ENCODE measurements at places on chromosomes 4 and X.

DNA sequence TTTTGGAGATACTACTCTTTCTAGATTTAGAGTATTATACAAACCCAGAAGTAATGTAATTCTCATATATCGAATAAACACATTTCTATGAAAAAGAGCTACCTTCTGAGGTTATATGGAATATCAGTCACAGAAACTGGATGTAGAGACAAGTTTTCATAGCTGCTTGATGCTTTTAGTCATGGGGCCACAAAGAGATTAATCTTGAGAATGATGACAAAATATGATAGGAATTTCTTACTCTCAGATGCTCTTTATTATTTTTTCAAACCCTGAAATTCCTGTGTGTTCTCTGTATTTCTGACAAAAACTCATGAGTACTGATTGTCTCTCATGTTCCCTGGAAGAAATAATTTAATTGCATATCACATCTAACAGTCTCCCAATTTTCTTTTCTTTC, 662.5 kb downstream of the RAPGEF2 start:
- H3K36me3 ChIP-seq: no peaks in the 10 kb centered on the region
- no peaks in the 10 kb centered on the region for H3K4me1 ChIP-seq
- no peak for DNase-seq

GRCh38 chrX:86148594-86148993, 343 bp downstream of the DACH2 start:
- peaks cover 6% of the 10 kb centered on the region for H3K4me1 ChIP-seq
- H3K27me3 ChIP-seq: peaks cover 6% of the 10 kb centered on the region
- peak overlapping the region; percentile 17 for H3K4me3 ChIP-seq
- no peak for DNase-seq

DNA sequence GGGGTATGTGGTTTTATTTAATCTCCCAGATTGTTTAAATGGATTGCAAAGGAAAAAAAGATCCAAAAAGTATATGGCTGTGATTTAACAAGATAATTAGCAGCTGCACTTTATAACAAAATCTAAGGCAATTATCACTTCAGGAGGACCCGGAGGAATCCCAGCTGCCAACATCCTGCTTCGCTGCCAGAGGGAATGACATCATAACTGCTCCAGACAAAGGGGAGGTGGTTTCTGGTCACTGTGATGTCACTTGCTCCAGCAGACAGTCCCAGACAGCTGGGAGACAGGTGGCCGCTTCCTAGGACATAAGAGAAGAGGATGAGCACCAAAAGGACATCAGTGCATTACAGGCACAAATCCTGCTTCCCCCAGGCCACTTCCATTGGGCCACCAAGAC, 371.0 kb downstream of the BCOR start:
- no peak overlapping the region for H3K4me3 ChIP-seq
- H3K36me3 ChIP-seq: no peaks in the 10 kb centered on the region
- H3K27me3 ChIP-seq: no peaks in the 10 kb centered on the region
- peaks cover 21% of the 10 kb centered on the region for H3K4me1 ChIP-seq
- no peak for DNase-seq

GRCh38 chrX:28584025-28584424, 3.2 kb upstream of the IL1RAPL1 start:
- H3K4me1 ChIP-seq: no peaks in the 10 kb centered on the region
- H3K36me3 ChIP-seq: no peaks in the 10 kb centered on the region
- H3K4me3 ChIP-seq: no peak overlapping the region
- peaks cover 6% of the 10 kb centered on the region for H3K27me3 ChIP-seq

GRCh38 chr4:140989944-140990343, 143.3 kb downstream of the RNF150 start:
- no peak for DNase-seq
- H3K4me1 ChIP-seq: no peaks in the 10 kb centered on the region
- no peaks in the 10 kb centered on the region for H3K27me3 ChIP-seq
- H3K27ac ChIP-seq: no peak overlapping the region
- no peaks in the 10 kb centered on the region for H3K36me3 ChIP-seq

- H3K27me3 ChIP-seq: no peaks in the 10 kb centered on the region
- H3K36me3 ChIP-seq: no peaks in the 10 kb centered on the region
- H3K4me3 ChIP-seq: no peak overlapping the region
- DNase-seq: no peak
- no peak overlapping the region for H3K27ac ChIP-seq
Observed at GRCh38 chr4:147964266-147964880, 232.5 kb downstream of the ARHGAP10 start.

DNA sequence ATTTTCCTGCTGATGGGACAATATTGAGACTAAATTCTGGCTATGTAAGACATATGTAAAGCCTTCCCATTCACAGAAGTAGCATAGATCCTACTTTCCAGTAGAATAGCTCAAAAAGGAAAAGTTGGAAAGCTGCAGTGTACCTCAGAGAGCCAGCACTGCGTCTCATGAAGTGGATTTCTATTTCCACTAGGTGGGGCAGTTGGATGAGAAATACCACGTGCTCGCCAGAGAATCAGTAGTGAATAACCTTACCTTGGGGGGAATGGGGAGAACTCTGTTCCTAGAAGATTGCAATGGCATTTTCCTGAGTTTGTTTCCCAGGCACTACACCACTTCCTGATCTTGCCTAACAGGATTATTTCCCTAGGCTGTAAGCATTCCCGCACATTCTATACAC, 907.1 kb downstream of the FSTL5 start:
- DNase-seq: no peak
- H3K36me3 ChIP-seq: no peaks in the 10 kb centered on the region
- H3K27ac ChIP-seq: no peak overlapping the region
- H3K4me3 ChIP-seq: no peak overlapping the region

DNA sequence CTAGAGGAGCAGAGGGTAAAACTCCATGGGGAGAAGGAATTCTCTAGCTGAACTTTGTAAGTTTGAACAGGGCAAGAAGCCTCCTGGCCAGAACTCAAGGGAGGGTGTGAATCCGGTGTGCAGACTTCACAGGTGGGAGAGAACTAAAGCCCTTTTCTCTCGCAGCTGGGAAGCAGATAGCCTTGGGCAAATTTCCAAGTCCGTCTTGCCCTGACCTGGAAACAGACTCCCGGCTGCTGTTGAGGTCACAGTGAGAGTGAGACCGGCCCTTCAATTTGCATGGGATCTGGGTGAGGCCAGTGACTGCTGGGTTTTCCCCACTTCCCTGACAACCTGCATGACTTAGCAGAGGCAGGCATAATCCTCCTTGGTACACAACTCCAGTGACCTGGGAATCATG, 94.5 kb upstream of the ZNF827 start:
- H3K4me1 ChIP-seq: no peaks in the 10 kb centered on the region
- H3K36me3 ChIP-seq: no peaks in the 10 kb centered on the region
- no peak overlapping the region for H3K27ac ChIP-seq
- H3K4me3 ChIP-seq: no peak overlapping the region

- no peak overlapping the region for H3K27ac ChIP-seq
- no peaks in the 10 kb centered on the region for H3K36me3 ChIP-seq
- no peaks in the 10 kb centered on the region for H3K27me3 ChIP-seq
Observed at GRCh38 chr4:139973616-139974015, 180.4 kb downstream of the MAML3 start.

GRCh38 chr4:153207027-153207426, 2.8 kb downstream of the TRIM2 start:
- H3K4me3 ChIP-seq: no peak overlapping the region
- H3K4me1 ChIP-seq: peaks cover 9% of the 10 kb centered on the region
- no peaks in the 10 kb centered on the region for H3K36me3 ChIP-seq
- no peak for DNase-seq
- no peak overlapping the region for H3K27ac ChIP-seq
- H3K27me3 ChIP-seq: peaks cover 5% of the 10 kb centered on the region

- no peaks in the 10 kb centered on the region for H3K36me3 ChIP-seq
- H3K27me3 ChIP-seq: no peaks in the 10 kb centered on the region
- H3K27ac ChIP-seq: no peak overlapping the region
- H3K4me1 ChIP-seq: no peaks in the 10 kb centered on the region
Observed at GRCh38 chr4:159062381-159062780, 40.5 kb upstream of the RAPGEF2 start.

GRCh38 chr4:103201253-103201652, 3.1 kb upstream of the CENPE start:
- DNase-seq: no peak
- H3K36me3 ChIP-seq: no peaks in the 10 kb centered on the region

DNA sequence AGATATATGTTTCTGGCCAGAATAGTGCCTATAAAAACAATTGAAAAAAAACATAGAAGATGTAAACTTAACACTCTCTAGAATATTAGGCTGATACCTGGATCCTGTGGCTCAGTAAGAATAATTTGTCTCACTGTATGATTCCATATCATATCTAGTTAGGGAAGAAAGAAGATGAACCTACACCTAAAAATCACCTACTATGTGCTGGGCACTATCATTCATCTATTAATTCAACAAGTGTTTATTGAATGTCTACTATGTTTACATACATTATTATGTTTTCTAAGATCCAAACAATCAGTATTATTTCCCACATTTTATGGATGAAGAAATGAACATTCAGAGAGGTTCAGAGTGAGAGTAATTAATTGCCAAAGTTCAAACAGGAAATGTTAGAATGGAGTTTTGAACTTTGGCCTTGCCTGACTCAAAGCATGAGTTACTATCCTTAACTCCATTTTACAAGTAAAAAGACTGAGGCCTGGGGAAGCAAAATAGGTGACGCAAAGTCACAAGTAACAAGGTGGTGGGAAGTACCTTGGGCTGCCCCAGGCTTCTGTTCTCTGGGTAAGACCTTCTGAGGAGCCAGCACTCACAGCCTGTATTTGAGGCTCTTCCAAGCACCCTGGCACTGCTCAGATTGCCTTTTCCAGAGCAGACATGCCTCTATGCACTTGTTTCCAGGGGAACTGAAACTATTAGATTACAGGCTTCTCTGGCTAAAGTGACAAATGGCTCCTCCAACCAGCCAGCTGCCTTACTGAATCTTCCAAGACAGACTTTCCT, 111.1 kb upstream of the ACSL4 start:
- no peaks in the 10 kb centered on the region for H3K36me3 ChIP-seq
- no peak overlapping the region for H3K27ac ChIP-seq
- no peak overlapping the region for H3K4me3 ChIP-seq
- H3K27me3 ChIP-seq: no peaks in the 10 kb centered on the region

- H3K4me3 ChIP-seq: no peak overlapping the region
- H3K27ac ChIP-seq: no peak overlapping the region
- no peaks in the 10 kb centered on the region for H3K4me1 ChIP-seq
- H3K36me3 ChIP-seq: no peaks in the 10 kb centered on the region
- DNase-seq: no peak
Observed at GRCh38 chr4:20870436-20870835, 170.2 kb downstream of the PACRGL start.

DNA sequence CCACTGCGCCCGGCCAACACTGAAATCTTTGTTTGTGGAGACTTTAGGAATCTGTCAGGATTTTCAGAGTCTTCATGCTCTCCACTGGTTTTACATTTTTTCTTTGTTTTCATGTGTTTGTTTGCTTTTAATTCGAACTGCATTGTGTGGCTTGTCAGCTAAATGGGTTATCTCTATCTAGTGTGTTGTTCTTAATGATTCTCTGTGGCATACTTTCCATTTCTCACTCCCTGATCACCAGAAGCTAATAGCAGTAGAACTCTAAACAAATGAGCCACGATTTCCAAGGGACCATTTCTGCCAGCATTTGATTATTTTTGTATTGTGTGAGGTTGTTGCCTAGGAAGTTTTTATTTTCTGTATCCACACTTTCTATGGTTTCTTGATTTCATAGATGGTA, 352.4 kb downstream of the CAMK2D start:
- H3K4me3 ChIP-seq: no peak overlapping the region
- H3K36me3 ChIP-seq: no peaks in the 10 kb centered on the region
- no peaks in the 10 kb centered on the region for H3K4me1 ChIP-seq
- H3K27me3 ChIP-seq: no peaks in the 10 kb centered on the region
- no peak for DNase-seq

GRCh38 chrX:118171356-118171755, 54.7 kb upstream of the KLHL13 start:
- no peaks in the 10 kb centered on the region for H3K36me3 ChIP-seq
- no peak overlapping the region for H3K4me3 ChIP-seq
- H3K27ac ChIP-seq: no peak overlapping the region
- no peaks in the 10 kb centered on the region for H3K4me1 ChIP-seq
- DNase-seq: no peak
- no peaks in the 10 kb centered on the region for H3K27me3 ChIP-seq

GRCh38 chrX:18674417-18674787, 2.5 kb upstream of the RS1 start:
- H3K36me3 ChIP-seq: no peaks in the 10 kb centered on the region
- no peaks in the 10 kb centered on the region for H3K4me1 ChIP-seq
- peak overlapping the region; percentile 67 for H3K4me3 ChIP-seq
- no peaks in the 10 kb centered on the region for H3K27me3 ChIP-seq

DNA sequence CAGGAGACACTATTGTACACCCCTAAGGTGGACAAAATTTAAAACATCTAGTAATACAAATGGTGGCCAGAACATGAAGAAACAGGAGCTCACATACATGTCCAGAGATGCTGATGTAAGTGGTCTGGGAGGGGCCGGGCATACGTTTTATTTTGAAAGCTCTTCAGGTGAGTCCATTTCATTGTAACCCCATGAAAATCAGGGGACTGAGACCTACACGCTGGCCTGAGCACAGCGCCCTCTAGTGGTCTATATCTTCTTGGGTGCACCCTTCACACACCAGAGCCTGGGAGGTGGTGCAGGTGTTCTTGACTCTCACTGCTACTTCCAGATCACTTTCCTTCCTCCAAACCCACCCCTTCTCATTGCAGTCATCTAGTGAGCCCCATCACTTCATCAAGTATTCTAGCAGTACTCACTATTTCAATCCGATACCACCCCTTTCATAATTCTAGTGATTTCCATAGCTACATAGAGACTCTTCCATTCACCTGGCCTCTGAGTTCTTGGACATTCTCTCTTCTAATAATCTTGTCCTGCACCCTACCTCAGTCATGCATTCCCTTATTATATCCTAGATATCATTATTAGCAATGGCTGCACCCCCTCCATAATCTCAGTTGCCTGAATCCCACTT, 4.3 kb upstream of the TLR6 start:
- no peaks in the 10 kb centered on the region for H3K36me3 ChIP-seq
- peaks cover 17% of the 10 kb centered on the region for H3K4me1 ChIP-seq
- H3K4me3 ChIP-seq: no peak overlapping the region

- H3K36me3 ChIP-seq: no peaks in the 10 kb centered on the region
- H3K27ac ChIP-seq: no peak overlapping the region
- H3K4me1 ChIP-seq: no peaks in the 10 kb centered on the region
- no peaks in the 10 kb centered on the region for H3K27me3 ChIP-seq
- H3K4me3 ChIP-seq: no peak overlapping the region
Observed at GRCh38 chr4:73189274-73189810, 69.3 kb downstream of the ANKRD17 start.

All from T-cell (primary cell).